Common myeloid progenitor, CD34-positive (primary cell): ENCODE measurements at places on chromosomes 7 and 10.

DNA sequence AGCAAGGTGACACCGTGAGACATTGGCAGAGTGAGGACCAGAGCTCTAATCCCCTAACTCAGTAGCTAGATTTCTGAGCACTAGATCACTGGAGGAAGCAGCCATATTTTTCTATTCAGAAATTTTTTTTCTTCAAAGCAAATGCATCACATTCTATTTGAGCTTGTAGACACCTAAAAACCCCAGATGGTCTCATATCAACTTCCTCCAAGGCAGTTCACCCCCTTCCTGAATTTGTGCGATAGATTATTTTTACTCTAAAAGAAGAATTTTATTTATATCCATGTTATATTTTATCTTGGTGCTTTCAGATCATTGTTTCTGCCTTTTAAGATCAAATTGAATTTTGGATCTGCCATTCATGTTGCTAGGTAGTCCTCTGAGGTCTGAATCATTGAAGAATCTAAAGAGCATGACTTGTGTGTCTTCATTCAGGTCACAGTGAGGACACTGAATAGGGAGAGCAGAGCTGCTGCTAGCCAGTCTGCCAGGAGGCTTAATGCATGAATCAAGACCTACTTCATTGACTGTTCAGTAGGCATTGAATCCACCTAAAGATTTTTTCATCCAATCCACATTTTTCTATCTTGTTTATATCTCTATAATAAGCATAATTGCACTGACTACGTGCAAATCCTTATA is 92.9 kb upstream of the LRRTM3 start:
- no peak for DNase-seq

- DNase-seq: no peak
These were observed 5.0 kb downstream of the TPK1 start for GRCh38 chr7:144830811-144831210.

DNA sequence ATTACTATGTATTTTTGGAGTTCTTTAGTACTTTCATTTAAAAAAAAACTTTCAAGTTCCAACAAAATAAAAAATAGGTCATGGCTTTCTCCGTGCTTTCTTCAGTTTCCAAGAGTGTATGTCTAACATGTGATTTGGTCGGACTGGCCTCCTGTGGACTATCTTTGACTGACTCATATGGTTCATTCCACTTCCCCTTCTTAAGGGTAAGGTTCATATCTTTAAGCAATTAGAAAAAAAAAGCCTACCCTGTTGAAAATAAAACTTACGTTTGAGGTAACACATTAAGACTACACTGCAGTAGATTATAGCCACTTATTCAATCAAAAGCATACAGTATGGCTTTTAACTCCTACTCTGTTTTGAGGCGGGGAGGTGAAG is 112.8 kb upstream of the AHR start:
- DNase-seq: peak; percentile 91

DNA sequence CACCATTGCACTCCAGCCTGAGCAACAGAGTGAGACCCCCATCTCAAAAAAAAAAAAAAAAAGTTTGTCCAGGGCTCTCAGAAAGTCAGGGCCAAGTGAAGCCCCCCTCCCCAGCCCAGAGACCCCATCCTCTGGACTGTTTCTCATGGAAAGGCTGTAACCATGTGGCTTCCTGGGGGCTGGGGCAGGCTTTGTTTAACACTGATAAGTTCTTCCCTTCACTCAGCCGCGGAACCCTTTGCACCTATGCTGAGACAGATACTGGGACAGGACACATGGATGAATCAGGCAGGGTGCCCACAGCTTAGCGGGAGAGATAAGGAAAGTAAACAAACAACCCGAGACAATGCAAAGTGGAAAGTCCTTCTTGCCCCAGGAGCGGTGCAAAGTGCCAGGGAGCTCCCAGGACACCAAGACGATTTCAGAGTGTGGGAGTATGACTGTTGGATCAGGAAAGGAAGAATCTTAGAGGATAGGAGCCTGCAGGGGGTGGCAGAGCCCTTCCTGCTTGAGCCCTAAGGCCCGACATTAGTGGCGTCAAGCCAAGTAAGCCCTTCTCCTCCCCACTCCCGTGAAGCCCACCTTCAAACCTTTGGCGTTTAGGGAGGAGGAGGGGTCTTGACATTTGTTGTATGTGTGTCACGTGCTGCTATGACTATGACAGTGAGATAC is 11.6 kb downstream of the MLXIPL start:
- DNase-seq: peak; percentile 56

DNA sequence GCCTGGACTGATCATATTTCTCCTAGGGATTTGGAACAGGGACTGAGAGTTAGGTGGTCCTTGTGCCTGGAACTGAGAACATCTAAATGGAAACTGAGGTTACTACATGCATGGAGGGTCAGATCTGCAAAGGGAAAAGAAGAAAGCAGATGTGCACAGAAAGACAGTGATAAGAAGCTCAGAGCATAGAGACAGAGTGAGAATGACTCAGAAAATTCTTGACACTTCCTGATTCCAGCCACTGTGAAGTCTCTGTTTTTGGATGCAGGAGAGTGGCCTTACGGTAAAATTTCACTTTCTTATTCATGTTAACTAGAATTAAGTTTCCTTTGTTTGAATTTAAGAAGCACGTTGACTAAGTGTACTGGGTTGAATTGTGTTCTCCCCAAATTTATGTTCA is 241.7 kb downstream of the TMEM26 start:
- DNase-seq: peak; percentile 23

DNA sequence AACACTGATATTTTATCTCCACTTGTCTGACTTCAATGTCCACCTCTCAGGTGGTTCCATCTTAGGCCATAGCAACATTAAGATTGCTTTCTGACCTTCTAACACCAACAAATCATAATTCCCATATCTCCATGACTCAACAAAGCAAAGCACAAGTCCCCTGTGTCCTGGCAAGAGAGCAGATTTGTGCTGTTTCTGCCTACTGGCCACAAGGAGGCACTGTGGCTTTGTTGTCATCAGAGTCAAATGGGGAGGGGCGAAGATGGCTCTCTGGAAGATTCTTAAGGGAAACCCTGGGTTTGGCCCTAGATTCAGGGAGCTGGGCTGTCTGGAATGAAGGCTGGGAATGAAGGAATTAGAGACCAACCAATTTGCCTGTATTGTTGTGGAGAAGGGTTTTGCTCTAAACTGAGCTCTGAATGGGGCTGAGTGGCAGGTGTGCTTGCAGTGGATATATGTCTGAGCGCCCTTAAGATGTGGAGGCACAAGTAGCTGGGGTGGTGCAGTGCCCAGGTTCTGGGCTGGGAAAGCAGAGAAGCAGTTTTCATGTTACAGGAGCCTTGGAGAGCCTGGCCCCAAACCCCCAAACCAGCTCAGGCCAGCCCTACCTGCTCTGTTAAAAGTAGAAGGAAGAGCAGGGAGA is 154.8 kb upstream of the PRSS58 start:
- peak; percentile 87 for DNase-seq
